ENCODE measurements at places on chromosomes 3 and 15.

DNA sequence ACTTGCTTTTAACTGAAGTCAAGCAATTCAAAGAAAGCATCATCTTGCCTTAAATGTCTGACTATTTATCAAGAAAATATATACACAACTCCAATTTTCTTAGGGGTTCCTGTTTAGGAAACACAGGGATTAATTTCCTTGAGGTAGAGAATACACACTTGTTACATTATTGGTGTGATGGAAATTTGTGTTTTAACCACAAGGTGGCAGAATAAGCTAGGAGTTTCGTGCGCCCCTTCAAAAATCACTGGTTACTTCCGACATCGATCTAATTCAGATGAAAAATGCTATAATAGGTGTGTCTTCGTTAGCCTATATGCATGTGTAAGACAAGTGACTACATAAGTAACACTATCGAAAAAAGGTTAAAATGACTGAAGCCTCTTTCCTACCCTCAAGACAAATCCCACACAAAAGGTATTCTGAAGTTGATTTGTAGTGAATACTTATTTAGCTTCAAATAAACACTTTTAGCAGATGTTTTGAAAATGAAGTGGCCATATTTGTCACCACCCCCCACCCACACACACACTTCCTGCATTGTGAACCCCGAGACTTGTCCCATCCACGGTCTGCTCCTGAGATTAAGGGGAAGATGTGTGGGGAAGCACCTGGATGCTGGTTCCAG, 246.5 kb downstream of the ROBO1 start:
- no peak for DNase-seq

- DNase-seq, result no peak
Observed at GRCh38 chr3:156388497-156389448, 166.1 kb downstream of the SSR3 start.

DNA sequence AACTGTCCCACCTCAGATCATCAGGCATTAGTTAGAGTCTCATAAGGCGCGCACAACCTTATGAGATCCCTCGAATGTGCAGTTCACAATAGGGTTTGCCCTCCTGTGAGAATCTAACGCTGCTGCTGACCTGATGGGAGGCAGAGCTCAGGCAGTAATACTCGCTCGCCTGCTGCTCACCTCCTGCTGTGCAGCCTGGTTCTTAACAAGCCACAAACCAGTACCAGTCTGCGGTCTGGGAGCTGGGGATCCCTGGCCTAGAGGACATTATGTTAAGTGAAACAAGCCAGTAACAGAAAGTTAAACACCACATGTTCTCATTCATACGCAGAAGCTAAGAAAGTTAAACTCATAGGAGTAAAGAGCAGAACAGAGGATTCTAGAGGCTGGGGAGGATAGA, 47.0 kb downstream of the MAP3K13 start:
- no peak for DNase-seq

GRCh38 chr15:40282869-40283614, at the start of gene ANKRD63:
Gene ANKRD63, minus strand, starts transcription at chr15:40283064. Its CDS starts 478 bp downstream, at chr15:40282586.
- DNase-seq, result peak; percentile 38

- DNase-seq, result no peak
Observed at GRCh38 chr3:116469546-116469945, 24.3 kb upstream of the LSAMP start.

- no peak for DNase-seq
Observed at GRCh38 chr15:95894407-95894956, 436.0 kb upstream of the NR2F2 start.

DNA sequence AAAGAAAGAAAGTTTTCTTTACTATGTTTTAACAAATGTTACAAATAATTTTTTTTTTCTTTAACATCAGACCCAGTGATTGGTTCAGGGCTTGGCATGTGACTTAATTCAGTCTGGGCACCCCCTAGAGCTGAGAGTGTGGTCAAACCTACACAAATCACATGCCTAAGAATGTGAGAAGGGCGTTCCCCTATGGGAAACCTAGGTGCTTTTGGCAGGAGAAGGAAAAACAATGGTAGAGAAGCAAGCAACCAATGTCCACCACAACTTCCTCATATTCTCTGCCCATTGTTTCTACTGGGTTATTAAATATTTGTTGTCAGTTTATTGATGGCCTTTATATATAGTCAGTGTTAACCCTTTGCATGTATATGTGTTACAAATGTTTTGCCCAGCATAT, 21.4 kb upstream of the PIAS1 start:
- no peak for DNase-seq

GRCh38 chr3:192861972-192862371, 55.7 kb downstream of the MB21D2 start:
- DNase-seq, result no peak

DNA sequence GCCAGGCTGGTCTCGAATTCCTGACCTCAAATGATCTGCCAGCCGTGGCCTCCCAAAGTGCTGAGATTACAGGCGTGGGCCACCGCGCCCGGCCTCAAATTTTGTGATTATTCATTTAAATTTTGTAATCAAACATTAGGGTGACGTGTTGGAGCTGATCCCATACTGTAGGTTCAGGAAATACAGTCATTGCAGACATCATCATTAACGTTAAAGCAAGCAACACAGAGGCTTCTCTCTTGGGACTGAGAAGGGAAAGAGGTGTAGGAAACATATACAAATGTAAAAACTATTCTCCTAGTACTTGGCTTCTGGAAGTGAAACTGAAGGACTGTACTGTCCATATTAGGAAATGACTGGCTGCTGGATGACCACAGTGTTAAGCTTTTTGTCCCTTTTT, 11.1 kb upstream of the ARID3B start:
- no peak for DNase-seq

GRCh38 chr15:31571676-31572075, 245.0 kb downstream of the KLF13 start:
- DNase-seq, result no peak

DNA sequence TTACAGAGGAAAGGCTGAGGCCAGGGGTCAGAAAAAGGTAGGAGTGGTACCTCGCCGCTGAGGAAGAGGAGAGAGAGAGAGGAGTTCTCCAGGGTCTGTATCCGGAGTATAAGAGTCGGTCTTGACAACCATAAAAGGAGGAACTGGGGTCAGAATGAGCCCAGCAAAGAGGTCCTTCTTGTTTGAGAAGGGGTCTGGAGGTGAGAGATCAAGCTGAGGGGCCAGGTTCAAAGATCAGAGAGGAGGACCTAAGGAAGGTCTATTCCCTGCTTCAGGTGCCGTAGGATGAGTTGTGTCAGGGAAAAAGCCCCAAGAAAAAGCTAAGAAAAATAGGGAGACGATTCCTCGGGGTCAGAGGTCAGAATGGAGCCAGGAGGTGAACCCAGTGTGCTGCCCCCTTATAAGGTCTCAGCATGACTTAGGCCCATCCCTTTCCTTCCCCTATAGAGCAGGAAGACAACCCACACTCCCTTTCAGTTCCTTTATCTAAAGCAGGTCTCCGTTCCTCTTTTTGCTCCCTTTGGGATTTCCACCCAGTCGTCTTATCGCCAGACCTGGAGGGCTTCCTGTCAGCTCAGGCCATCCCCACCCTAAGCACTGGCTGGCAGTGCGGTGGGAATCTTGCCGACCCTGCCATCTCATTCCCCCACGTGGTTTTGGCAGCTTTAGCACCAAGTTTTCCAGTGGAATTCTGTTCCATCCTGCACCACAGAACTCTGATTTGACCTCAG, 651 bp downstream of the MTMR14 start:
- no peak for DNase-seq

DNA sequence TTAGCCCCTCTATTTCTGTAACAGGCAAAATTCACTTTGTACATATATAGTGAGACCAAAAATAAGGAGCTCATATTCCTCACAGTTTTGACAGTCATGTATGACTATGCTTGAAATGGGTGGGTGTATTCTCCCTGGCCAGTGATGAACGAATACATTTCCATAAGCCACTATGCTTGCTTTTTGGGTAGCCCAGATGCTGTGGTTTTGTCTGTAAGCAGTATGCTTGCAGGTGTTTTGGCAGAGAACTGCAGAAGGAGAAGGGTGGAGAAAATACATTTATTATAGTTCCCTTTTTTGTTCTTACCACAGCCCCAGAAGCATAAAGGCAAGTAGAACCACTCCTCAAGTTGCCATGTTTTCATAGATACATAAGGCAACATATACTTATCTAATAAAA, 131.2 kb downstream of the RBMS3 start:
- no peak for DNase-seq

- DNase-seq, result no peak
Observed at GRCh38 chr15:57323806-57324589, 52.3 kb upstream of the CGNL1 start.

- no peak for DNase-seq
Observed at GRCh38 chr3:9386078-9386459, 11.3 kb upstream of the SETD5 start.

- no peak for DNase-seq
Observed at GRCh38 chr3:177770383-177771230, 573.3 kb upstream of the TBL1XR1 start.

GRCh38 chr3:197076415-197076814, 46.8 kb upstream of the MELTF start:
- DNase-seq, result no peak

Data from activated CD4-positive, alpha-beta T cell treated with anti-CD3 and anti-CD28 coated beads, Interleukin-2, amount 50 U/mL, for 1 hour (primary cell).